ENCODE measurements at places on chromosomes 5 and 9.
A peak's percentile ranks its signal among the peaks of the same experiment; 100 is the strongest.

DNA sequence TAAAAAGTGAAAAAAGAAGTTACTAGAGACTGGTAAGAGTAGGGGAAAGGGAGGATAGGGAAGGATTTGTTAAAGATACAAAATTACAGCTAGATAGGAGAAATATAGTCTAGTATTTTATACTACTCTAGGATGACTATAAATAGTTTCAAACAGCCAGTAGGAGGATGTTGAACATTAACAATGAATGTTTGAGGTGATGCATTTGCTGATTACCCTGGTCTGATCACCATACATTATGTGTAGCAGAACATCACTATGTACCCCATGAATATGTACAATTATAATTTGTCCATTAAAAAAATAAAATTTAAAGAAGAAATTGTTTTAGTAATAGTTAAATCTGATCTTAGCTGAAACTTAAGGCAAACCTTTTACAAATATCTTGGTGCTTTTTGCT lies 302.6 kb downstream of the ARHGAP26 start:
- no peak for DNase-seq

DNA sequence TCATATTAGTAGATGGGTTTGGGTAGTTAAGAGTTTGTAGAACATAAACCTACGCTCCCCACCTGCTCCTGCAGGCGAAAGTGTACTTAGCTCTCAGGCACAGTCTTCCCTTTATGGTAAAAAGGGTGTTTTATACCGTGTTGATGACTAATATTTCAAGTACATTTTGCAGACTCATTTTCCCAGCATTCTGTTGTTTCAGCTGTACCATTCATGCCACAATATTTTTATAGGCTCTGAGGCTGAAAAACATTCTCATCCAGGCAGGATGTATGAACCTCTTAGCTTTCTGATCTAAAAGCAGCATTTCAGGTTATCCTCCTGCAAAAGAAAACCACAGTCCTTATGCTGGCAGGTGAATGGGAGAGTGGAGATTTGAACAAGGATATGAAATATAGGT lies 231.4 kb downstream of the NR2F1-AS1 start:
- DNase-seq = peak; percentile 41

DNA sequence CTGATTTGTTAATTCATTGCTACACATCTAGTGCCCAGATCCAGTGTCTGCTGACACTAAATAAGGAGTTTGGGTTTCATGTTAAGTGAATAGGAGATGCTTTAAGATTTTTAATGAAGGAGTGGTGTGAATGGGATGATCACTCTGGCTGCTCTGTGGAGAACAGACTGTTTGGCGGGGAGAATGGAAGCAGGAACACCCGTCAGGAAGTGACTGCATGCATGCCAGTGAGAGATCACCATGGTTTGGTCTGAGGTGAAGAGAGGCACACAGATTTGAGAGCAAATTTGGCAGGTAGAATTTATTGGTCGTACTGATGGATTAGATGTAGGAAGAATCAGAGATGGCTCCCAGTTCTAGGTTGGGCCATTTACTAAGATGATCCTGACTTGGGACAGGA lies 19.8 kb downstream of the ATP6V0E1 start:
- DNase-seq = no peak

DNA sequence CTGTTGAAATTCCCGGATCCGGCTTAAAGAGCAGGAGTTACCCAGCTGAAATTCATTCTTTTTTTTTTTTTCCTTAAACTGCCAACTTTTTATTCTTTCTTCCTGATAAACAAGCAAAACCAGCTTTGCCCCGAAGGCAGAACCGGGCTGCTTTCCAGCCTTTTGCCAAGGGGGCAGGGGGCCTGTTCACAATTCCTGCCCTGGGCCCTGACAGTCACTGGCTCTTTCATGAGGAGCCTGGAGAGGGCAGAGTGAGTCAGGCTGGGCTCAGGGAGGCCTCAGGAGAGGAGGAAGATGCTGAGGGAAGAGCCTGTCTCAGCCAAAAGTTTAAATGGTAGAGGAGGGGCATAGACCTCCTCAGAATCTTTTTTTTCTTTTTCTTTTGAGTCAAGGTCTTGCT lies 4.8 kb downstream of the GLIPR2 start:
- no peak for DNase-seq

GRCh38 chr9:124215368-124215910 lies 42.3 kb upstream of the NEK6 start:
- DNase-seq = no peak

DNA sequence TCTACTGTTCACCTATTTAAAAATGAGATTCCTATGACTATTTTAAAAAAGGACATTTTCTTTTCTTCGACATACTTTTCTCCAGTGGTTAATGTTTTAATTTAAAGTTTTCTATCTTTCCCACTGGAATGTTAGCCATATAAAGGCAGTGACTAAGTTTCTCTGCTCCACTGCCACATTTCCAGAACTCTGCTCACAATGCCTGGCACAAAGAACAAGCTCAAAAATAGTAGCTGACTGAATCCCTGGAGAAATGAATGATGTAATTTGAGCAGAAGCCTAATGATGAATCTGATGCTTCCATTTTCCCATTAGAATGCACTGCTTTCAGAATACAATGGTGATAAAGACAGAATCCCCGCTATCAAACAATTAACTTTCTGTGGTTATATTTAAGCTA lies 817.8 kb downstream of the MTRR start:
- DNase-seq = no peak

DNA sequence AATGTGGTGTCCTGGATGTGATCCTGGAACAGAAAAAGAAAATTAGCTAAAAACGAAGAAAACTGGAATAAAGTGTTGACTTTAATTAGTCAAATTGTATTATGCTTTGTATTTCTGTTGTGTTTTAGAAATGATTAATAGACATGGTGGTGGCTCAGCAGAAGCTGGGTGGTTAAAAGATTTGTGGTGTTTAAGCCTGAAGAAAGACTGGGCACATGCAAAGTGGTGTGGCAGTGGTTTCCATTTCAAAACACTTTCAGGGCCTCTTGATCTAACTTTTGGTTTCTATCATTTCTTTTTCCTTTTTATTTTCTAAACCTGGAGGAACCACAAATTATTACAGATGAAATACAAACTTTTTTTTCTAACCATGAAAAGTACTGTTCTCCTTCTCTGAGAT lies 44.1 kb downstream of the ADGRV1 start:
- DNase-seq = no peak

DNA sequence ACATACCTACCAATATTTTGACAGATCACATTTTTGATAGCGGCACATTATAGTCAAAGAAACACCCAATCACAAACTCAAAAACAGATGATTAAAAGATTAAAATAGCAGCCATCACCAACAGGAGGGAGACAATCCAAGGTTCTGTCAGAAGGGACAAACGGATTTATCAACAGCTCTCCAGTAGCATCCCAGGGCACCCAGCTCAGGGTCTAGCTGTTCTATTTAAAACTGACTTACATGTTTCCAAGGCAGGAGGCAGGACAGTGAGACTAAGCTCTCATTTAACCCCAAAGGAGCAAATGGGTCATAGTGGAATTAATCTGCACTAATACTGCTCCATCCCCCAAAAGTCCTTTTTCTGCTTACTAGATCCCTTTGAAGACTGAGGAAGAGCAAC lies 3.2 kb downstream of the AGTPBP1 start:
- no peak for DNase-seq

DNA sequence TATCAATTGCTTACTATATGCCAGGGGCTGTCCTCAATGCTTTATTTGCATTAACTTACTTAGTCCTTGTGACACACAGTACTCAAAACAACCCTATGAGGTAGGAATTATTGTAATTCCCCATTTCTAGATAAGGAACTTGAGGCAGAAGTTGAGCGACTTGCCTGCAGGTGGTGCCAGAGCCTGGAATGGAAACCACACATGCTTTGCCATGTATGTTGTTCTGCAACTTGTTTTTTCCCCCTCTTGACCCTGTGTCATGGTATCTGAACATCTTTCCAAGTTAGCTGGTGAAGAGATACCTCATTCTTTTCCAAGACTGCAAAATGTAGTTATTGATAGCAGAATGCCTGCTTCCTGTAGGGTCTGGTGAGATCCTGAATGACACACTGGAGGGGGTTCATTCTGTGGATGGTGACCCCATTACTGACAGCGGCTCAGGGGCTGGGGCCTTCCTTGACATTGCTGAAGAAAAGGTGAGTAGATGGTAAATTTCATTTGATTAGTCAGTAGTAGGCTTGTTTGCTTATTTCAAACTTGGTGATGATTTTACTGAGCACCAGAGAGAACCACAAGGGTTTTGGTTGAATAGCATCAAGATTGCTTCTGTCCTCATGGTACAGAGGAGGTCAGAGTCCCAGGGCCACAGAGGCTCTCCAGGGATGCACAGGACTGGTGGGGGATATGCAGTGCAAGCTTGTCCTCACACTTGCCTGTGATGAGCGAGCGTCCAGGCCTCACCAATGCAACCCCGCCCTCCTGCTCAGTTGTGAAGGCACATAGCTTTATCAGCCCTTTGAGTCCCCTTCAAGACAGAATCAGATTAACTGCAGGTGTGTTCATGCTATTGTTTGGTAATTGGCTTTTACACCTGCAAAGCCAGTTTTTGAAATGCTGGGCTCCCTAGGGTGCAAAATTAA lies 57.0 kb downstream of the COL15A1 start:
- peak; percentile 52 for DNase-seq

GRCh38 chr5:126369995-126370731 lies 53.0 kb upstream of the GRAMD2B start:
- no peak for DNase-seq

GRCh38 chr5:115097236-115097635 lies 72.5 kb downstream of the TRIM36 start:
- no peak for DNase-seq

GRCh38 chr9:125126019-125126746 lies 17.1 kb downstream of the SCAI start:
- peak; percentile 34 for DNase-seq

GRCh38 chr5:40681363-40682153 lies 1.8 kb downstream of the PTGER4 start:
- peak; percentile 33 for DNase-seq

GRCh38 chr5:6820851-6821479 lies 107.7 kb downstream of the TENT4A start:
- DNase-seq = peak; percentile 49

DNA sequence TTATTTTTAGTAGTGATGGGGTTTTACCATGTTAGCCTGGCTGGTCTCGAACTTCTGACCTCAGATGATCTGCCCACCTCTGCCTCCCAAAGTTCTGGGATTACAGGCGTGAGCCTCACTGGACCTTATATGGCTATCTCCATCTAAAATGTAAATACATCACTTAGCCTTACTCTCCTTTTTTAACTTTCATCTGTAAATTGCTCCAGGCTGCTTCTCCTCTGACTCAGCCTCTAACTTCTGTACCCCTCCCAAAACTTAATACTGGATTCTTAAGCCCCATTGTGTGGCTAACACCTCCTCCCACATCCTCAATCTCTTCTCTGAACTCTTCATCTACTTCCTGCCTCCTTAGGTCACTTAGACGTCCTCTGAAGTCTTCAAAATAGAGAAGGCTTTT lies 4.0 kb downstream of the SNX30 start:
- peak; percentile 69 for DNase-seq

- DNase-seq = peak; percentile 62
These were observed 5.3 kb downstream of the KLF4 start for GRCh38 chr9:107484117-107484723.

GRCh38 chr5:56457887-56458812 lies 225.0 kb upstream of the ANKRD55 start:
- DNase-seq = no peak

DNA sequence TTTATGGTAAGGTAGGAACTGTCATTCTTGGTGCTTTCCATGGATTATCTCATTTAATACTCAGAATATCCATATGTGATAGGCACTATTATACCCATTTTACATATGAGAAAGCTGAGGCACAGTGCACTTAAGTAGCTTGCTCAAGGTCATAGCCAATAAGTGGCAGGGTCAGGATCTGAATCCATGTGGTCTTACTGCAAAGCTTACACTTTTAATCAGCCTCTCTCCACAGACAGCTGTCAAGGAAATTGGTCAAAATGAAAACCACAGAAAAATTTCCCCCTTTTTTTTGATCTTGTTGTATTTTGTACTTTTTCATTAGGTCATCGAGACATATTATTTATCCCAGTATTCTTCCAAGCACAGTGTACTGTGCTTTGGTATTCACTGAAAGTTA lies 78.5 kb downstream of the ERCC6L2 start:
- no peak for DNase-seq

DNA sequence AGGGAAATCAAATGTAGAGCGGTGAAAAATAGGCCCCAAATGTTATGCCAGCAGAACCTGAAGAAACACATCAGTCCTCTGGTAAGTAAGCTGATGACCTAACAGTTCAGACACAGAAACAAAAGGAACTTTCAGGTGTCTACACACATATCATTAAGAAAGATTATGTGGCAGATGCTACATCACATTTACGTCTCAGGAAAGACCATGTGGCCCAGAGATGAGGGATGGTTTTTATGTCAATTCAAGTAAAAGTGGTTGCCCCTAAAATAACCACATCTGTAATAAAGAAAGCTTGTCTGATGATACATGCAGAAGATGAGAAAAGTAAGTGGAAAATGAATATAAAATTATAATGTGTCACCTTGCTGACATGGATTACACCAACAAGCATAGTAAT lies 31.4 kb downstream of the GNAQ start:
- DNase-seq = no peak

DNA sequence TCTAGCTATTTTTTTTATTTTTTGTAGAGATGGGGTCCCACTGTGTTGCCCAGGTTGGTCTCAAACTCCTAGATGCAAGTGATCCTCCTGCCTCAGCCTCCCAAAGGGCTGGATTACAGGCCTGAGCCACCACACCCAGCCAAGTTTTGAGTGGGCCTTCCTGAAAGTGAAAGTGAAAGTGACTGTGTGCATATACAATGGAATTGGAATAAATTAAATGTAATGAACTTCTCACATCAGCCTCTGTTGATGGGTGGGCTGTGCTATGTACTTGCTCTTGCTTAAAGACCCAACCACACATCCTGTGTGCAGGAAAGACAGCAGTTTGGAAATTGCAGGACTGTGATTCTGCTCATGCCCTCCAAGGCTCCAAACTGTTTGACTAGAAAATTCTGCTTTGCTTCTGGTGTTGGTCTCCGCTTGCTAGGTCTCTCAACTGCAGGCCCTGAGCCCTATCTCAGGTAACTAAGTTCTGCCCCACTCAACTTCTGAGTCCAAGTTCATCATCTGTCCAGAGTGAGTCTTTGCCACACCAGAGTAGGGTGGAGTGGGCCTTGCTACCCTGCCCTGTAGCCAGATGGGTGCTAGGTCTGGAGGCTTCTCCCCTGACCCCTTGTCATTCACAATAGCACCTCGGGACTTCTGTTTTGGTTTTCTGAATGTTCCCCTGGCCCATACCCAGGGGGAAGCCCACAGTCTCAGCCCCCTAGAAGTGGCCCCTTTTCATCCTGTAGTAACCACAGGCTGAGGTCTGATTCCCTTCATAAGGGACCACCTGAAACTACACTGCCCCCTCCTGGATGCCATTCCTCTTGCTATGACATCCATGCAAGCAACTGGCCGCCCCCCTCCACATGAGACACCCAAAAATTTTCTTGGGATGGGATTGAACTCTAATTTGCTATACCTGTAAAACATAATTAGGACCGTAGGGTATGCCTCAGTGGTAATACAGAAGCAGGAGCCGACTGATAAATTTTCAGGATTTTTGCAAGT lies 36.5 kb upstream of the RAD23B start:
- no peak for DNase-seq
